HEK293T (cell line): ENCODE measurements at places on chromosomes 6 and 20.

DNA sequence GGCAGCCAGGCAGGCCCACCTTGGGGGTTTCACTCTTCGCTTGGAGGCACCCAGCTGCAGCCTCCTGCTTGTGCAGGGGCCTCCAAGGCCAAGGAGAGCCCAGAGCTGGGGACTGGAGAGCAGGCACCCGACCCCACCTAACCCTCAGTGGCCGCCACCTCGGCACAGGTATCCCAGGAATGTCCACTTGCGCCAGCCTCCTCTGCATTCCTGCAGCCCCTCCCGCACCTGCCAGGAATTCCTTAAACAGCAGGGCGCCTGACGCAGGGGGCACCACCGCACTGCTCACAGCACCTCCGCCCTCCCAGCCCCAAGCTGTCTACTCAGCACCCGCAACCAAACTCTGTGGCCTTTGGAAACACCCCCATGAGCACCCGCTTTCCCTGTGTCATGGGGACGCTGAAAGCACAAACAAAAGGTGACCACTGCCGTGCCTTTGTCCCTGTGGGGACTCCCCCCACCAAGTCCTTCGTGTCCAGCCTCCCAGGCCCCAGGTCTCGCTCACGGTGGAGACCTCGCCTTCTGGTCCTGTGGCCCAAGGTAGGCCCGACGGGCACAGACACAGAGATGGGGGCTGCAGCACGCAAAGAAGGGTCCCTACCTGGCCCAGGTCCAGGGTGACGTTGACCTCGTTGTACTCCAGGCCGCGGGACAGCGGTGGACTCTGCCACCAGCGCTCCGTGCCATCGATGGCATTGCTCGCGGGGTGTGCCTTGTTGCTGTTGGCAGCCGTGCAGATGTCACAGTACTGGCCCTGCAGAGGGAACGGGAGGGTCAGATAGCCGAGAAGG lies 5.1 kb downstream of the LAMA5 start:
- DNase-seq: no peak

GRCh38 chr6:138943089-138943625 lies 44.9 kb downstream of the REPS1 start:
- no peak for DNase-seq

DNA sequence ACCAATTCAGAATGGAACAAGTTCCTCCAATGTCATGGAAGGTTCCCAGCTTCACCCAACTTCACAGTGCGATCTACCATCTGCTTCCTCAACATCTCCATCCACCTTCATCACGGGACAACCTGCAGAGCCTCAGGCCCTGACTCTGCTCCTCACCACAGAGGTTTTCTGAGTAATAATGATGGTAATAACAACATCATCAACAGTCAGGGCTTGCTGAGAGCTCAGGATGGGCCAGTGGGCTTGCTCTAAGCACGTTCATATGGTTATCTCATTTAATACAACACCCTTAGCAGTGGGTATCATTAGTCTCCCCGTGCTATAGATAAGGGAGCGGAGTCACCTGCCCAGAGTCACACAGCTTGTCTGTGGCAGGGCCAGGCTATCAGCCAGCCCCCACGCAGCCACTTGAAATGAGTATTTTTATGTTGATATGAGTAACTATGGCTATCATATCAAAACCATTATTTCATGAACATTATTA lies 38.6 kb downstream of the PREX1 start:
- DNase-seq: no peak

DNA sequence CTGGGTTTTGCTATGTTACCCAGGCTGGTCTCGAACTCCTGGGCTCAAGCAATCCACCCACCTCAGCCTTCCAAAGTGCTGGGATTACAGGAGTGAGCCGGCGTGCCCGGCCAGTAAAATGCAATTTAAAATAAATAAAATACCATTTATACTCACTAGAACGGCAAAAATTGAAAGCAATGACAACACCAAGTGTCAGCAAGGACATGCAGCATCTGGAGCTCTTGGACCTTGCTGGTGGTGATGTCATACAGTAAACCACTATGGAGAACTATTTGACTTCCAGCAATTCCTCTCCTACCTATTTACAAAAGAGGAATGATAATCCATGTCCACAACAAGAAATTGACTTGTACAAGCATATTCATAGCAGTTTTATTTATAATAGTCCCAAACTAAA lies 105.7 kb upstream of the PHACTR1 start:
- DNase-seq: no peak

DNA sequence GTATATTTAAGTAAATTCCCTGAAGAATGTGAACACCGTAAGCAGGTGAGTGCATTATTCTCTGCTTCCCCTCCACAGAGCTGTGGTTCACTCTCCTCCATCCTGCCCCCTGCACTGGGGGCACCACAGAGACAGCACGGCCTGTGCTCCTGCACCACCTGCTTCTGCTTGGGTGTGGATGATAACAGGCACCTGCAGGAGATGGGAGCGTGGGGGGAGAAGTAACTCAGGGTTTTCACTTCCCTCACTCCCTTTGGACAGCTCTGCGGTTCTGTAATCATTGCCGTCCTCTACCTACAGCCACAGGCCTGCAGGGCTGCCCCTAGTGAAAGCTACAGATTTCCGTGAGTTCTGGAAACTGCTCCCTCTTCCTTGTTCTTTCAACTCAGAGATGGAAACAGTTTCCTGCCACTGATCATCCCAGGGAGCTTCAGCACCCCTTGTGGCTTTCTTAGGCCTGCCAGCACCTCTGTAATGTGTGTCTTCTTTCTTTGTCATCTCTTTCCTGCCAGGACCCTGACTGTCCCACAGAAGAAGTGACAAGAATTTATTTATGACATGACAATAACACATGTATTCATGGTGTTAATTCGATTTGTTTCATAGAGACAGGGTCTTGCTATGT lies 21.3 kb upstream of the MICB start:
- no peak for DNase-seq

- peak; percentile 50 for DNase-seq
Measured at GRCh38 chr6:136956590-136957544, 34.8 kb downstream of the SLC35D3 start.

DNA sequence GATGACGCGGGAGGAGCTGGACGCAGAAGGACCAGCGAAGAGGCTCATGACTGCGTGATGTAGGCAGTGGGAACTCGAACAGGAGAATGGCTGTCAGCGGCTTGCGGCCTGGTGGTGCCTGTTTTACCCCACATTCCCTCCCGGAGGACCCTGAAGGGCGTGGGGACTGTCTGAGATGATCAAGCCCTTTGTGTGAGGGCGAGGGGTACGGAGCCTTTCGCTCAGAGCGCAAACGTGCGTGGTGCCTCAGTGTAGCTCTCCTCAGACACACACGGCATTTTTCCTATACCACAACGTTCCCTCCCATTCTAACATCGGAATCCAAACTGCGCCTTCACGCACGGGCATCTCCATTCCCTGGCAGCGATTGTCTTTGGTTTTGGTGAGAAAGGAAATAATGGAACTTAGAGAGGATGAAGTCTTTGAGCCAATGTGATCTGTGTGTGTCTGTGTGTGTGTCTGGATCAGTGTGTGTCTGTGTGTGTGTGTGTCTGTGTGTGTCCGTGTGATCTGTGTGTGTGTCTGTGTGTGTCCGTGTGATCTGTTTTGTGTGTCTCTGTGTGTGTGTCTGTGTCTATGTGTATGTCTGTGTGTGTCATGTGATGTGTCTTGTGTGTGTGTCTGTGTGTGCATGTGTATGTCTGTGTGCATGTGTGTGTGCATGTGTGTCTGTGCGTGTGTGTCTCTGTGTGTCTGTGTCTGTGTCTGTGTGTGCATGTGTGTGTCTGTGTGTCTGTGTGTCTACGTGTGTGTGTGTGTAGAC lies 5.3 kb downstream of the PTK6 start:
- no peak for DNase-seq

DNA sequence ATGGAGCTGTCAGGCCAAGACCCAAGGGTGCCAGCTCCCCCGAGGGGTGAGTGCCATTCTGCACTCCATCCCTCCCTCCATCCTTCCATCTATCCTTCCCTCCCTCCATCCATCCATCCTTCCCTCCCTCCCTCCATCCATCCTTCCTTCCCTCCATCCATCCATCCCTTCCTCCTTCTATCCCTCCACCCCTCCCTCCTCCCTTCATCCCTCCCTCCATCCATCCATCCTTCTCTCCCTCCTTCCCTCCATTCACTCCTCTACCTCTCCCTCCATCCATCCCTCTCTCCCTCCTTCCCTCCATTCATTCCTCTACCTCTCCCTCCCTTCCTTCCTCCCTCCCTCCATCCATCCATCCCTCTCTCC lies 41.3 kb upstream of the MRGBP start:
- DNase-seq: no peak

DNA sequence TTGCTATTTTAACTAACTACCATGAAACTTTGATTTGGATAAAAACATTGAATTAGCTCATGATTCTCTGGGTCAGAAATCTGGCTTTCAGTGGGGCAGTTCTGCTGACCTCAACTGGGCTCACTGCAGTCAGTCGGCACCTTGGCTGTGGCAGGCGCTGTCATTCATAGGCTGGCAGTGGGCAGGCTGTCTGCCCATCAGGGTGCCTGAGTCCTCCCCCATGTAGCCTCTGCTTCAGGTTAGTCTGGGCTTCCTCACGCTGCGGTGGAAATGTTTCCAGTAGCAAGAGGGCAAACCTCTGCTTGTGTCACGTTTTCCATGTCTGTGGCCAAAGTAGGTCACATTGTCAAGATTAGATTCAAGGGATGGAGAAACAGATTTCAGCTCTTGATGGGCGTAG lies 251.0 kb upstream of the TCF21 start:
- no peak for DNase-seq

DNA sequence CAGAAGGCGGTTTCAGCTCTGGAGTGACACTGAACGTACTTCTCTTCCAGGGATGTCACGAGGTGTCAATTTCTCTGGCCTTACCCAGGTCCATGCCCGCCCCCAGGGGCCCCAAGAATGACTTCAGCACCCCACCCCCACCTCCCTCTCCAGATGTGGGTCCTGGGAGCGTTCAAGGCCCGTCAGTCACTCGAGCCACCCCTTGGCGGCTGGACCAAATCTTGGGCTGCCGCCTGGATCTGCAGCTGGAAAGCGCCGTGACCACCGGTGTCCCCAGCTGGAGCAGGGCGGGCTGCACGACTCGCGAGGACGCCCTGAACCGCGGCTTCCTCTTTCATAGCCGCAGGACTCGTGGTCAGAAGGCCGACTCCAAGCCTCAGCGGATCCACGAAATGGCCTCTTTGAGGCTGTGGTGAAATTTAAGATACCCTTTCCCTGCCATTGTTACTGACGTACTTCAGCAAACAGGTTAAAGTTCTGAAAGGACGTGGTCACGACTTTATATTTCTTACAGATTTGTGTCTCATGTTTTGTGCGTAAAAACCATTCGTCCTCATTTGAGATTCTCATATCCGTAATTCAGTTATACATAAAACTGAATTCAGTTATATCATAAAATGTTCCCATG lies 29.3 kb downstream of the TRIM38 start:
- peak; percentile 38 for DNase-seq

- no peak for DNase-seq
Measured at GRCh38 chr20:9499126-9499899, 15.1 kb upstream of the LAMP5 start.

DNA sequence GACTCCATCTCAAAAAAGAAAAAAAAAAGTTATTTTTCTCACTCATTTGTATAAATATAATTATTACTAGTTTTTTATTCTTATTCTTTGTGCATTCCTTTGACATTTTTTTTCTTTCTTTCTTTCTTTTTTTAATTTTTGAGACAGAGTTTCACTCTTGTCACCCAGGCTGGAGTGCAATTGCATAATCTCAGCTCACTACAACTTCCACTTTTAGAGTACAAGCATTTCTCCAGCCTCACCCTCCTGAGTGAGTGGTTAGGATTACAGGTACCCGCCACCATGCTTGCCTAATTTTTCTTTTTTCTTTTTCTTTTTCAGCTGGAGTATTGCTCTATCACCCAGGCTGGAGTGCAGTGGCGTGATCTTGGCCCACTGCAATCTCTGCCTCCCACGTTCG lies 51.4 kb upstream of the JARID2 start:
- no peak for DNase-seq

- no peak for DNase-seq
Measured at GRCh38 chr6:55802259-55802658, 73.1 kb downstream of the BMP5 start.

DNA sequence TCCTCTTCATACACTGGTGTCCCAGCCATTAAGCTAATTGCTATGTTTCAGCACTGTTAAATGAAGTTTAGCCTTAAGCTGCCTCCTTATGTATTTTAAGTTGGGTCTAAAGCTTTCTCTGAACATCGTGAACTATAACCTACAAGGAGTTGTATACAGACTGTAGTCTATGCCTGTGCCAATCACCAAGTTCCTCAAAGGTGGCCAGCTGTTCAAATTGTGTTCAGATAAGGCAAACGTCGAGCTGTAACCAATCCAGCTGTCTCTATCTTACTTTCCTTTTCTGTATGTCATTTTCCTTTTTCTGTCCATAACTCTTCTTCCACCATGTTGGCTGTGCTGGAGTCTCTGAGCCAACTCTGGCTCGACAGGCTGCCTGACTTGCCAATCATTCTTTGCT lies 199.6 kb downstream of the OGFRL1 start:
- no peak for DNase-seq

- no peak for DNase-seq
Measured at GRCh38 chr20:36074983-36075382, 79.6 kb upstream of the EPB41L1 start.

DNA sequence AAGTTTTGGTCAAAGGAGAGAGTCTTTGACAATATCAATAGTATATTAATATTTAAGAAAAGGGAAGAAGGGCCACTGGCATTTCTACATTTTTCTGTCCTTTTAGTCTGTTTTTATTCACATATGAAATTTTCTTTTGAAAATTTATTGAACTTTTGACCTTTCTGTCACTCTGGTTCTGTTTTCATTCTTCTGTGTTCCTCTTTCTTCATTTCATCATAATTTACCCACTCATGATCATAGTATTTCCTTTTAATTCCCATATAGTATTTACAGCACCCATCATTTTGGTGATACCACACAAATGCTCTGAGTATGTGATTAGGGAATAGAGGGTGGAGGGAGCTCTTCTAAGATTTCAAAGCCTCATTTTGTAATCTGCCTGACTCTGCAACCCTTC lies 142.8 kb downstream of the GJA1 start:
- DNase-seq: no peak

- DNase-seq: no peak
Measured at GRCh38 chr6:167238146-167238693, 52.9 kb upstream of the UNC93A start.

DNA sequence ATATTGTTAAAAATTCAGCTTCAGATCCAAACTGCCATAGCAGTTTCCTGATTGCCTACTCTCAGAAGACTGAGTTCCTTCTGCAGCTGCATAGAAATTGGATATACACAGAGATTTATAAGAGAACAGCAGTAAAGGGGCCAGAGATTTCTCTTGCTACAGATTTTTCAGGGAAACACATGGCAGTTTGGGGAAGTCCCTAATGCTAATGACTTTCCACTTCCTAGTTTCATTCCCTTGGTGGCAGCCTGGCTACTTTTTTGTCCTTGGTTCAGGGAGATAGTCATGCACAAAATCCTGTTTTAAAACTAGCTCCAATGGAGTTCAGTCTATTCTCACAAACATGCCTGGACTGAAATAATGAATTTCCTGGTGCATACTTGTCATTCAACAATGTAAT lies 125.3 kb upstream of the PLCB4 start:
- DNase-seq: no peak

GRCh38 chr6:37110500-37111461 lies 59.2 kb upstream of the PIM1 start:
- DNase-seq: no peak

- peak; percentile 92 for DNase-seq
Measured at GRCh38 chr20:56628873-56629463, at the start of gene TFAP2C. TSS of gene TFAP2C (plus strand) at chr20:56629306. CDS start at chr20:56629545, 239 bp downstream.
